ENCODE measurements at places on chromosomes 7 and 10.

DNA sequence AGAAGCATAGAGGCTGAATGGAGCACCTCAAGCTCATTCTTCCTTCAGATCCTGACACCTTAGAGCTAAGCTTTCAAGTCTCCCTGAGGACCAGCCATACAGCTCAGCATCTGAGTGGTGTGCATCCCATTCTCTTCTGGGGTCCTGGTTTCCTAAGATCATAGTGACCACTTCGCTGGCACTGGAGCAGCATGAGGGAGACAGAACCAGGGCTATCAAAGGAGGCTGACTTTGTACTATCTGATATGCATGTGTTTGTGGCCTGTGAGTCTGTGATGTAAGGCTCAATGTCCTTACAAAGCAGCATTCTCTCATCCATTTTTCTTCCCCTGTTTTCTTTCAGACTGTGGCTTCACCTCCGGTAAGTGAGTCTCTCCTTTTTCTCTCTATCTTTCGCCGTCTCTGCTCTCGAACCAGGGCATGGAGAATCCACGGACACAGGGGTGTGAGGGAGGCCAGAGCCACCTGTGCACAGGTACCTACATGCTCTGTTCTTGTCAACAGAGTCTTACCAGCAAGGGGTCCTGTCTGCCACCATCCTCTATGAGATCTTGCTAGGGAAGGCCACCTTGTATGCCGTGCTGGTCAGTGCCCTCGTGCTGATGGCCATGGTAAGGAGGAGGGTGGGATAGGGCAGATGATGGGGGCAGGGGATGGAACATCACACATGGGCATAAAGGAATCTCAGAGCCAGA is 31.0 kb downstream of the PRSS2 start:
- DNase-seq = no peak

DNA sequence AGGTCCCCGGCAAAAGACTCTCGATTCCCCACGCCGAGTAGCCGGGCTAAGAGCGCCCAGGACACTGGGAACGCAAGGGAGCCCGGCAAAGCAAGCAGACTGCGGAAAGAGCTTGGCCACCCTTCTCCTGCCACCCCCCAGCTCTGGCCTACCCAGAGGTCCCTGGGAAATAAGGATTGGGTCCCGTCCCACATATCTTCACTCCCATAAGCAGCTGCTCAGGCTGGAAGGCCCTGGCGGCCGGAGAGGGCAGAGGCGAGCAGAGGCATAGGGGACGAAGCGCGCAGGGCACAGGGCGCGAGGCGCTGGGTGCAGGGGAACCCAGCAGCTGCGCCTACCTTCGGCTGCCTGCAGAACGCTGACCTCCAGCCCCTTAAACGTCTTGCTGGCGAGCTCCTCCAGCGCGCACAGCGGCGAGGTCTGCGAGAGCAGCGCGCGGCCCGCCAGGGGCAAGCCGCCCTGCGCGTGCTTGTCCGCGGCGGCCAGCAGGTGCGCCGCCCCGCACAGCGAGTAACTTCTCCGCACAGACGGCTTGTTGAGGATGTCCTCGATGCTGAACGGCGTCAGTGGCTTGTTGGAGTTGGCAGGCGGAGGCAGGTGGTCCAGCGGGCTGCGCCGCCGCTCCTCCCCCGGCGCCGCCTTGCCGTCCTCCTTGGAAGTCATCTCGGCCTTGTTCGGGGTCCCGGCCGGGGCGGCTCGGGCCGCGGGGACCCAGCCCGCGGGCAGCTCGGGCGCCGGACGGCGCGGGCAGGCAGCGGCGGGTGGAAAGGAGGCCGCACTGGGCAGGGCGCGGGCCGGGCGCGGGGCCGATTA is 904 bp downstream of the LBX1 start:
- no peak for DNase-seq

GRCh38 chr7:117281562-117281961 is 41.3 kb downstream of the WNT2 start:
- DNase-seq = no peak

GRCh38 chr7:33883671-33883965 is 21.7 kb upstream of the BMPER start:
- DNase-seq = no peak

DNA sequence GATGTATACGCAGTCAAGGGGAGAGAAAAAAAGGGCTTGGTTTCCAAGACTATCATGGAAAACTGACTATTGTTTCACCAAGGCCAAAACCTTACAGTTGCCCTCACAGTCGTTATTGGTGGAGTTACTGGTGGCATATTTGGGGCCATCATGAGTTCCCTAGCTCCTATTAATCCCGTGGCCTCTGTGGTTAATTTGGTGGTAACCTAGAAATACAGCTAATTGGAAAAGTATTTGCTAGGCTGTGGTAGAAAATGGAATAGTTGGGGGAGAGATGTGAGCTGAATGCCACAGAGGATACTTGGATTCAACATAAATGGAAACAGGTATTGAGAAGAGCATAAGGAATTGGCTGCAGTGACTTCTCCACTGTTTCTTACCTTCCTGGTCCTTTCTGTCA is 450.7 kb downstream of the KCNMA1 start:
- DNase-seq = no peak

DNA sequence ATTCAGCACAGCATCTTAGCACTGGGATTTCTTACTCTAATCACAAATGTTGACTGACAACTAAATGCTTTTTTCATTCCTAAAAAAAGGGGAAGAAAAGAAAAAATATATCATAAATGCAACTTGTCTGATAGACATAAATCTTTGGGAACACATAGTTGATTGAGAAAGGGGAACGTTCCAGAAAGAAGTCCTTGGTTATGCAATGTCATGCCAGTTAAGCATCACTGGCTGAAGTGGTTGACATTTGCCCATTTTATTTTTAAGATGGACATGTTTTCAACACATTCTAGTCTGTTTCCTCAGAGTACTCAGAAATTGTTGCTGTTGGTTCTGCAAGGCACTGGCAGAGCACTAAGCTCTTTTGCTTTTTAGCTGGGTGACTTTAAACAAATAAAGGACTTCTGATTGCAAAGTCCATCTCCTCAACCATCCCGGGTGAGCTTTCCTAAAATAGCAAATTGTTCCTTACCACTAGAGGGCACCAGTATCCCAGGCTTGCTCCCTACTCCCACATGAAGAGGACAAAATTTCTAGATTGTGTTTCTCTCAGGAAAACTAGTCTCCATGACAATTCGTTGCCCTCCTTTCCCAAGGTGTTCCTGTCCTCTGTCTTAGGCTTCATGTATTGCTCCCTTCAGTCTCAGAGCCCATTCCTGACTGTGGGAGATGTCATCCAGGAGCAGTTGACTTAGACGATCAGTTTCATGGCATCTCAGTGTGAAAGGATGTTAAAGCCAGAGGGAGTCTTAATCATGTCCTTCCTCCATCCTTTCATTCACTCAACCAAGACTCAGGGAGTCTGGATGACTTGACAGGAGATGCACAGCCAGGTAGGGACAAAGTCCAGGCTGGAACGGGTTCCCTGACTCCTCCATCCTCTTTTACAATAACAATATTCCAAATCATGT is 23.9 kb downstream of the OPALIN start:
- no peak for DNase-seq
